Stimulated activated naive CD8-positive, alpha-beta T cell treated with anti-CD3 and anti-CD28 coated beads, Interleukin-15, amount 100 ng/mL, for 72 hours (primary cell): ENCODE measurements at places on chromosomes 16 and 17.

- no peak for DNase-seq
These were observed 19.2 kb downstream of the ADCY7 start for GRCh38 chr16:50285406-50286003.

- DNase-seq: no peak
These were observed 10.7 kb downstream of the XYLT1 start for GRCh38 chr16:17459903-17460521.

- no peak for DNase-seq
These were observed 5.3 kb downstream of the PLD6 start for GRCh38 chr17:17200831-17201230.

DNA sequence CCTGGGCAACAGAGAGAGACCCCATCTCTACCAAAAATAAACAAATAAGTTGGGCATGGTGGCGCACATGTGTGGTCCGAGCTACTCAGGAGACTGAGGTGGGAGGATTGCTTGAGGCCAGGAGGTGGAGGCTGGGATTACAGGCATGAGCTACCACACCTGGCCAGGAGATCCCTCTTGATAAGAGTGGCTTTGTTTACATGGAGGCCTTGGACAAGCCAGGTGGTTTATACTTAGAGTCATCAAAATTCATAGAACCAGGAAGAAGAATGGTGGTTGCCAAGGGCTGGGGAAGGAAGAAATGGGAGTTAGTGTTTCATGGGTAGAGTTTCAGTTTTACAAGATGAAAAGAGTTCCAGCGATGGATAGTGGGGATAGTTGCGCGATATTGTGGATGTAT is 8.8 kb upstream of the ZFP1 start:
- DNase-seq: no peak

- DNase-seq: no peak
These were observed 50.5 kb downstream of the ASIC2 start for GRCh38 chr17:33242375-33243124.

DNA sequence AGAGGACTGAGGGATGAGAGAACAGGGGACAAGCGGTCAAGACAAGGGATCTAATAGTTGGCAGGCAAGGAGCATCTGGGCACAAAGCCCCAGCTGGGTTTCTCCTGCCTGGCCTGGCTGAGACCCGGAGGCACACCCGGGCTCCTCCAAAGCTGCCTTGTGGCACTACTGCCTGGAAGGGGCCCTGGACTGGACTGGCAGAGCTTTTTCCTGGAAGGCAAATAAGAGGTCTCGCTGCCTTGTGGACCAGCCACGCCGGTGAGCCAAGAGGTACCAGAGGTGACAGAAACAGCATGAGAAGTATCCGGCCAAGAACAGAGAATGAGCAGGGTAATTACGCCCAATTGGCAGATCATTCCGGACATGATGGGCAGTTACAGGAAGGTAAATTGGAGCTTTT is 64.6 kb downstream of the GTF3C1 start:
- no peak for DNase-seq

DNA sequence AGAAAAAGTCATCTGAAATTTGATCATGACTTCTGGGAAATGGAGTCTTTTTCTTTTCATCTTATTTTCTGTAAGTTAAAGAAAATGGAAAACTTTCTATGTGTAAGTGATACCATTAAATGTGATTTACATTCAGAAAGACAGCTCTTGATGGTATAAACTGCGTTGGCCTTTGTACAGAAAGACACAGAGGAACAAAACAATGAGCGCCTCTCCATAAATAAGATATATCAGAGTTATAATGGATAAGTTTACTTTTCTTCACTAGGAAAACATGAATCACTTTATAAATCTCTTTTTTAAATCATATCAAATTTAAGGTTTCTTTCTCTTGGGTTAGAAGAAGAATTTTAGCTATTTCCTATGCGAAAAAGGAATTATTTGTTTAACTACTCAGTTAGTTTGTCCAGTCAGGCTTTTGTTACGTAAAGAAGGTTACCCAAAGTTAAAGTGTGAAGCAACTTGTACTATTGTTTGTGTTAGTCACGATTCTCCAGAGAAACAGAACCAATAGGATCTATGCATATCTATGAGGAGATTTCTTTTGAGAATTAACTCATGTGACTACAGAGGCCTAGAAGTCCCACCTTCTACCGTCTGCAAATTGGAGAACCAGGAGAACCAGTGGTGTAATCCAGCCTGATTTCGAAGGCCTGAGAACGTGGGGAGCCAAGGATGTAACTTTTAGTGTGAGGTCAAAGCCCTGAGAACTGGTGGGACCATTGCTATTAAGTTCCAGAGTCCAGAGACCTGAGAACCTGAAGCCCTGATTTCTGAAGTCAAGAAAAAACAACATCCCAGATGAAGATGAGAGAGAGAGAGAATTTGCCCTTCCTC is 295.4 kb upstream of the KCNJ16 start:
- no peak for DNase-seq

- no peak for DNase-seq
These were observed 11.3 kb upstream of the RASD1 start for GRCh38 chr17:17507465-17508011.

GRCh38 chr17:45314741-45315647 is 1.8 kb downstream of the MAP3K14 start:
- no peak for DNase-seq

- no peak for DNase-seq
These were observed 455 bp upstream of the GRB7 start for GRCh38 chr17:39737206-39737759.

DNA sequence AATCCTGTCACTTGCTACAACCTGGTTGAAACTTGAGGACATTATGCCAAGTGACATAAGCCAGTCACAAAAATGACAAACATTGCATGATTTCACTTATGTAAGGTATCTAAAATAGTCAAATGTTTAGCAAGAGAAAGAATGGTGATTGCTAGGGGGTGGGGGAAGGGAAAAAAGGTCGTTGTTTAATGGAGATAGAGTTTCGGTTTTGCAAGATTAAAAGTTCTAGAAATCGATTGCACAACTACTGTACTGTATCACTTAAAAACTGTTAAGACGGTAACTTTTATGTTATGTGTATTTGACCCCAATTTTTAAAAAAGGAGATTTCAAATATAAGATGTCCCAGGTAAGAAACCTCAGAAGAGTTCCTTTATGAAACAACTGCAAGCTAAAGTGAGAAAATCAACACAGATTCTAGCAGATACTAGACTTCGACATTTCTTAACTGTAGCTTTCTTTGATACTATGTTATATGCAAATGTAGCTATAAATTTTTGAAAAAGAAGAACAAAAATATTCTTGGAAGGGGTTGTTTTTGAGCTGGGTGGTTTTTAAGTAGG is 5.9 kb downstream of the MEOX1 start:
- no peak for DNase-seq
